ENCODE measurements at places on chromosomes 16 and 17. TPM values are rescaled to one million over a fixed set of nuclear protein-coding genes. Genes with fewer than 3 reads are reported as not detected.

DNA sequence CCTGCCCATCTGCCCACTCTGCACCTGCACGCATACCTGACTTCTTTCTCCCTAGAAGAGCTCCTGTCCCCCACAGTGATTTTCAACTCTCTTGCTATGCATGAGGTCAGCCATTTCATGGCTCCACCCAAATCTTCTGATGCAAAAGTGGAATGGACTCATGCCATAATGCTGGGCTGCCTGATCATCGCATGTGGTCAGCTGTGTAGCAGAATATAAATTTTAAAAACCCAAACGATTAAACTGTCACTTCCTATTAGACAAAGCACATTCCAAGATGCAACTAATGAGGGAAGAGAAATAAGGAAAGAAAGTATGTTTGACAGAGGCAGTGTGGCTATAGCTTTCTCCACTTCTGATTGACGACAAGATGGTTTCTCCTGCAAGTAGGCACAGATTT lies 26.1 kb downstream of the GRIN2A start:
- DNase-seq: no peak

DNA sequence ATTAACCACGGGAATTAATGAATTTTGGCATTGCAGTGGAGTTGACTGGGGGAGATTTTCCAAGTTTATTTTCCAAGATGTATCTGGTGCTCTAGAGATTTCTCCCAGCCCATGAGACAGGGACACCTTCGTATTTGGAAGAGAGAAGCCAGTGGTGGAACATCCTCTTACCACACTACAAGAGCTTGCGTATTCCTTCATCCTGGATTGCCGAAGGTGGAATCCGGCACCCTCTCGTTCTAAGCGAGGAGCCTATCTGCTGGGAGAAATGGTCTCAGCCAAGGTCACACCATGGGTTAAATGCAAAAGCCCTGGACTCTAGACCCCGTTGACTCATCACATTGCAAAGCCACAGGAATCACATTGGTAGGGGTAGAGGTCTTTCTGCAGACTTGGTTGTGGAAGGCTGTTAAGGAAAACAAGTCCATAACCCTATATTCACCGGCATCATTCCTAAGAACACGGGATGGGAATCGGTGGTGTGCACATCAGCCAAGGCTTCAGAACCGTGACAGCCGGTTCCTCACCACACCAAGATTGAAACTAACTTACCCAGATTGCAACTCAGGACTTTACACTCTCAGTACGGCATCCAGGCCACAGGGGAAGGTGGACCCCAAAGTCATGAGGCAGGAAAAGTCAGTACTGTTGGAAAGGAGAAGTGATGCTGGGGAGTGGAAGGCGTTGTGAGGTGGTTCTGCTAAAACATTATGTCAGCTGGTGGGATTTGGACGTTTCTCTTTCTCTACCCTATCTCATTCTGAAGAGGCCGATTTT lies 259.8 kb downstream of the CPPED1 start:
- no peak for DNase-seq

GRCh38 chr16:55754056-55754455 lies 78.8 kb downstream of the CES1 start:
- no peak for DNase-seq

GRCh38 chr17:35907691-35908090 lies 22.9 kb downstream of the RDM1 start:
- DNase-seq: no peak

DNA sequence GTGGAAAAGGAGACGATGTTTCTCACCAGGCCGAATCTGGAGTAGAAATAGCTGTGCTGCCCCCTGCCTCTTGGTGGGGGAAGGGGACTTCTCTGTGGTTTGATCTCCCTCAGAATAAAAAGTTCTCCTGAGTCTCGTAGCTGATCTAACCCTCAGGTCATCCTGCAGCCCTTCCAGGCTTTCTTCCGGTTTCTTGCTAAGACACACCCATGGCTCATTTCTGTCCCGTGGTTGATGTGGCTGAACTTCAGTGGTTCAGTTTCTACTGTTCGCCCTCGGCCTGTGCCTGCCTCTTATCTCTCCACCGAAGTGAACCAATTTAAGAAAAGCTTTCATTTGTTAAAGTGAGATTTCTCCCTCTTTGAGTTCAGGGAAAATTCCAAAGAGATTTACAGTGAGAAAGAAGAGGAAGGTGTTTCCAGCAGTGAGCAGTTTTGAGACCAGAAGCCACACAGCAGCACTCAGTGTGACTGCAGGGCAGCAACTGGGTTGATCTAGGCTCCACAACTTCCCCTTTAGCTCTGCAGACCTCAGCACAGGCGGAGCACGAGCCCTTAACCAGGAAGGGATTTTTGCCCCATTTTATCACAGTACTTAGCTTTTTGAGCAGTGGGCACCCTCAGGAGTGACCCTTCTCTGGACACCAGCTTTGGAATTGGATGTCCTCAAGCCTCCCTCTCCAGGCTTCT lies 34.9 kb upstream of the CACNG5 start:
- no peak for DNase-seq

Gene KRTAP4-1
- not detected for total RNA-seq

Gene ZNF267
- total RNA-seq: 6.4 TPM
